ENCODE measurements at places on chromosomes 7 and 10.

GRCh38 chr7:128063088-128063487 lies 31.9 kb upstream of the LRRC4 start:
- DNase-seq, result no peak

DNA sequence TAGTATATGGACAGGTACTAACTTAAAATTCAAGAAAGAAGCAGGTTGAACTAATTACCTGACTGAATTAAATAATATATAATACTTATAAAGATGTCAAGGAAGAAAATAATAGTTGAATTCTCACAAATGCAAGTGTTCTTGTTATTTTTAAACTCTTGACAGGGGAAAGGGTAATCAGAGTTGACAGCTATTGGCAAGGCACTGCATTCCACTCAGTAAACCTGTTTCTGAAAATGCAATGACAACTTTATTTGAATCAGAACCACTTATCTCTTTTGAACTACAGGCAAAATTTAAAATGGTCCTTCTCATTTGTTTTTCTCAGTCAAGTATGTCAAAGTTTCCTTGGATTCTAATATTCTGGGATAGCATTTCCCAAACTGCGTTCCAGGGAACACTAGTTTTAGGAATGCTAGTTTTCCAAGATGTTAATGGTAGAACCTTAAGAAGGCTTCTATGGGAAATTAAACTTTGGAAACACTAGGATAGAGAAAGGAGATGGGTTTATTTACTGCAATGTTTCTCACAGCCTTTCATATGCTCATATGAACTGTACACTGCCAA lies 103.7 kb upstream of the LRRN3 start:
- DNase-seq, result no peak

- DNase-seq, result no peak
Measured at GRCh38 chr7:154735766-154736165, 267.2 kb downstream of the PAXIP1 start.

DNA sequence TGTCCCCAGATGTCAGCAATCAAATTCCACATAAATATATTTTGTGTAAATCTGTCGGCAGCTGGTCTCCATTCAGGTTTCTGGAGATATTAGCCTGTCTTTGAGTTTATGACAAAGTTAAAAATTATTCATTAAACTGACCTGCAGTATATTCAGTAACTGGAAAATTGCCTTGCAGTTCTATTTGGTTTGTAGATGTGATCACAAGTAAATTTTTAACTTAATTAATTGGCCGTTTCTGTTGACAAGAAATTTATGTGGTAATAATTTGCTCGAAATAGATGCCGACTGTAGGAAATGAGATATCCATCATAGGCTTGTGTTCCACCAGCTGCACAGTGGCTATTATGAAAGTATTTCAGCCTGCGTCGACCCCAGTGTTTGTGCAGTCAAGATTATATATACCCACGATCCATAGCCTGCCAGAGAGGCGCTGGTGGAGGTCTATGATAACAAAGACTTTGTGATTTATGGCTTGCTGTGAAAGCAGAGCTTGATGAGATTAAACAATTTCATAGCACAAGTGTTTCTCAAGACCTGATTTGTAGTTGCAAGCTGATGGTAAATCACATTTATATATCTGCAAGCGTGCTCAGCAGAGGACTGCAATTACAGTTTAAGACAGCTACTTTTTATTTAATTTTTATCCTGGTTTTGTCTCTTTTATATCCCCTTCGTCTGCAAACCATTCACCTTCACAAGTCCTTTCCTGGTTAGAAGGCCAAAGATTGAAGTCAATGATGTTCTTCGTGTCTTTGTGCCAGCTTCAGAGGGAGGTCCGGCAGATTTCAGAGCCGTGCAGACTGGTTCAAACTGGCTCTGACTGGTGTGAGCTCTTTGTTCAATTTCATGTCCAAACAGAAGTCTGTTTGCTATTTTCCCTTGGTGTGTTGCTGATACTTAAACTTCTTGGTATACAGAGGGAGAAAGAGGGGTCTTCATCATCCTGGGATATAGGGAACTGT lies 850.9 kb downstream of the LRMDA start:
- peak; percentile 58 for DNase-seq

GRCh38 chr10:63204667-63205391 lies 71.7 kb downstream of the NRBF2 start:
- no peak for DNase-seq

- no peak for DNase-seq
Measured at GRCh38 chr7:133484086-133484485, 231.2 kb downstream of the EXOC4 start.

- DNase-seq, result peak; percentile 80
Measured at GRCh38 chr10:125137601-125138438, 22.5 kb downstream of the CTBP2 start.

DNA sequence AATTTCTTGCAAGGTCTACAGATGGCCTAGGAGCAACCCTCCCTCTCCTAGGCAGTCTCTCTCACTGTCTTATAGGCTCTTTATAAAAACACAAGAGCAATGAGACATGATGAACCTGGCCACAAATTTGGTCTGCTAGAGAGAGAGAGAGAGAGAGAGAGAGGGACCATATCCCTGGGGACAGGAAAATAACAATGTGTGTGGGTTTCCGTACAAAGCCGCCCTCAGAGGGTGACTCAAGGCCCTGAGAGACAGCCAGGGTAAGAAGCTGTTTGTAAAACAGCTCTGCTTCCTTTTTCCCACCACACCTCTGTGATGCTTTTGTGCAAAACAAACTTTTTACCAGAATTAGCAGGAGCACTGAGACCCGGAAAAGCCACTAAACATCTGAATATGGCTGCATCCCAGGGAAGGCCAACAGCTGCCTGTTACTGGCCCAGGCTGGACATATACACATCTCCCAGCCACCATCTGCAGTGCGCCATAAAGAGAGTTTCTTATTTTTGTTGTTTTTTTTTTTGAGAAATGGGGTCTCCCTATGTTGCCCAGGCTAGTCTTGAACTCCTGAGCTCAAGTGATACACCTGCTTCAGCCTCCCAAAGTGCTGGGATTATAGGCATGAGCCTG lies 18.4 kb downstream of the GIMAP5 start:
- DNase-seq, result no peak

DNA sequence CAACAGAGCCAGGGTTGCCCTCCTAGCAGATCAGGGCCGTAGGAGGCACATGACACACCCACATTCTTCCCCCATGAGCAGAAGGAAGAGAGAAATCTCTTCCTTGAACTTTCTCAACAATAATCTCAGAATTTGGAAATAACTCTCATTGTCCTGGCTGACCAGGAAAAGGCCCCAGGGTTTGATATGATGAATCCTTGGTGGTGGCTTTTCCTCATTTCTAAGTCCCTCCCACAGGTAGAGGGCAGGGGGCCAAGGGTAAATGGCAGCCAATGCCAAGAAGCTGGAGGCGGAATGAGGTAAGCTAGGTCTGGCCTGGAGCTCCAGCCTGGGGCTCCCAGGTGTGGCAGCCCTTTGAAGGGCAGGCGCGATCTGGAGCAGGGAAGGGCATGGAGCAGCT lies 67.8 kb downstream of the GRB10 start:
- DNase-seq, result no peak

GRCh38 chr7:24884401-24884800 lies 95.6 kb downstream of the OSBPL3 start:
- peak; percentile 79 for DNase-seq

DNA sequence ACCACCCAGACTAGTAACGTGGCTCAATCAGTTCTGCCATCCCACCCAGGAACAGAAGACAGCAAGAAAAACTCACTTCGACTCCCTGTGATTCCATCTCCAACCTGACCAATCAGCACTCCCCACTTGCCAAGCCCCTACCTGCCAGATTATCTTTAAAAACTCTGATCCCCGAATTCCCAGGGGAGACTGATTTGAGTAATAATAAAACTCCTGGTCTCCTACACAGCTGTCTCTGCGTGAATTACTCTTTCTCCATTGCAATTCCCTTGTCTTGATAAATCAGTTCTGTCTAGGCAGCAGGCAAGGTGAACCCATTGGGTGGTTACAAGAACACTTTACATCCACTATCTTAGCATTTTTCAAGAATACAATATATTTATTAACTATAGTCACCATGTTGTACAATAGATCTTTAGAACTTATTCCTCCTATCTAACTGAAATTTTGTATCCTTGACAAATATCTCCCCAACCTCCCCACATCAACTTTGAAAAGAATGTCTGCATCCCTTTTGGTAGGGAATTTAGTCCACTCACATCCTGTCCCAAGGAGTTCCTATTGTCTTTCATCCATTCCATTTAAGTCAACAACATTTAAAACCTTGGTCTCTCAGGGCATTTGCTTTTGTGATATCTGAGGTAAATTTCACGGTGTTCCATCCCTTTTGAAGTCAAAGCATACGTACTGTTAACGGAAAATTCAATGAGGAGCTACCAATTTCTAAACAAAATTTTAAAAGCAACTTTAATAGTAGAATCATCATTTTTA lies 163.7 kb downstream of the MACC1 start:
- no peak for DNase-seq

DNA sequence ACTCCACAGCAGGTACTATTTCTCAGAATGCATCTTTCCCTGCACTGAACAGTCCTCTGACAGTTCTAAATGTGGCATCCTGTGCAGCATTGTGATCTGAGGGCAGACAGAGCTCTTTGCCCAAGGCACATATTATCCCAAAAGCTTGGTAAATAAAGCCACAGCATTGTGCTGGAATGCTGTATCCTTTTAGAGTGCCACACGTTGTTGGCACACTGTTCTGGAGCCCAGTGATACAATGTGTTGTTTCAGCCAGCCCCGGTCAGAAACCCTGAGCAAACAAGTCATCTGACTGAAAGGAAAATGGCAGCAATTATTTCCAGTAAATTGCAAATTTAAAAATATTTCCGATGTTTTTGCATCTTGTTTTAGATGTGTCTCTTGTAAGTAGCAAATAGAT lies 45.4 kb downstream of the NAMPT start:
- DNase-seq, result no peak

DNA sequence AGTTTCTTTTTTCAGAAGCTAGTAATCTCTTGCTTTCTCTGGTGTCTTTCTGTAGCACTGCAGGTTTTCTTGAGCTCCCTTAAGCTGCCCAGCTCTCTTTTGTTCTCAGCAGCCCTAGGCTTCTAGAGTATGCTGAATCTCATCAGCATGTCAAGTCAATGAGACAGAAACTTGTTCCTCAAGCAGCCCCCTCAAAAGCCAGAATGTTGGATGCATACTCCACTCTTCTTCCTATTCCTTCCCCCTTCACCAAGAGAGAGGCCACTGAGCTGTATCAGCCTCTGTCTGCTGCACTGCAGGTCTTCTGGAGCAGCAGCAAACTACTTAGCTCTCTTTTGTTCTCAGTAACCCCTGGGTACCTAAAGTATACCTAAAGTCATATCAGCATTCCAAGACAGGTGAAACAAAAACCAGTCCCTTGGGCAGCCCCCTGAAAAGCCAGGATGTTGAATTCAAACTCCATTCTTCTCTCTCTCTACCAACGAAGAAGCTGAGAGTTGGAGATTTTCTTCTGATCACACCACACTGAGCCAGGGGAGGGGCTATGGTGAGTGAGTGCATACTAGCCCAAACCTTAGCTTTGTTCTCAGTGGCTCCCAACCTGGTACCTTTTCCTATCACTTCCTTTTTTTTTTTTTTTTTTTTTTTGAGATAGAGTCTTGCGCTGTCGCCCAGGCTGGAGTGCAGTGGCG lies 73.3 kb upstream of the WAC start:
- DNase-seq, result no peak

GRCh38 chr7:148395990-148396716 lies 194.4 kb upstream of the C7orf33 start:
- DNase-seq, result no peak

- no peak for DNase-seq
Measured at GRCh38 chr10:117596706-117597105, 54.2 kb downstream of the EMX2 start.

- DNase-seq, result no peak
Measured at GRCh38 chr7:126489874-126490273, 762.9 kb downstream of the GRM8 start.

- no peak for DNase-seq
Measured at GRCh38 chr10:34449836-34450235, 365.3 kb downstream of the PARD3 start.

DNA sequence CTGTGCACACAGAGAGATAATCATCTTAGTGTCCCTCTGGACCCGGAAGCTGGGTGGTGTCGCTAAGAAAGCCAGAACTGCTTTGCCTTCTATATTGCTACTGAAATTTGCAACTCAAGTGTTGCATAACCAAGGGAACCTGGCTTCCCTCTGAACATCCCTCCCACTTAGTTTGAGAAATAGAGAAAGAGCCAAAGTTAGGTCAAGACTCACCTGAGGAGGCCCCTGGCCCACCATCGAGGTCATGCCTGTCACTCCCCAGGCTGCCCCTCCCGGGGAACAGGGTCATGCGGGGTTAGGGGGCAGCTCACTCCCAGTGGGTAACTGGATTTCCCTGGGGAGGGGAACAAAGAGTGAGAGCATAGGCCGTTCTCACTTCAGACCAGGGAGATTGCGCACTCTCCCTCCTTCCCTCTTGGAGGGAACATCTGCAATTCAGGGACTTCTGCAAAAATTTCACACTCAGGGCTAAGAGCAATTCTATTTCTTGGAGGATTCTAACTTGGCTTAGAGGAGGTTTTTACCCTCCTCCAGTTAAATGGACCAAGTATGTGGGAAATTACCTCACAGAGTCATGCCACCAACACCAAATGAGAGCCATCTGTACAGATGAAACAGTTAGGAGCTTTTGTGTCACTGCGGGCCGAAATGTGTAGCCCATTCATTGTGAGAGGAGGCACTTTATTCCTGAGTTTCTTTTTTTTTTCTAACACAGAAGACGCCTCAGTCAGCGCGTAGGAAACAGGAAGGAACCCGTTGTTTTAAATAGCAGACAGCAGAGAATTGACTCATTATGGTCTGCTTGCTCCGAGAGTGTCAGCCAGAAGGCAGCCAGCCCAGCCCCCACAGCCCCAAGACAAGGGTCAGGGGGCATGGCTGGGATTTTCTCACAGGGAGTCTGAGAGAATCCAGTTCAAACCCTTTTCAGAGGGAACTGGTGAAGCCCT lies 221.3 kb downstream of the ARHGAP12 start:
- no peak for DNase-seq

DNA sequence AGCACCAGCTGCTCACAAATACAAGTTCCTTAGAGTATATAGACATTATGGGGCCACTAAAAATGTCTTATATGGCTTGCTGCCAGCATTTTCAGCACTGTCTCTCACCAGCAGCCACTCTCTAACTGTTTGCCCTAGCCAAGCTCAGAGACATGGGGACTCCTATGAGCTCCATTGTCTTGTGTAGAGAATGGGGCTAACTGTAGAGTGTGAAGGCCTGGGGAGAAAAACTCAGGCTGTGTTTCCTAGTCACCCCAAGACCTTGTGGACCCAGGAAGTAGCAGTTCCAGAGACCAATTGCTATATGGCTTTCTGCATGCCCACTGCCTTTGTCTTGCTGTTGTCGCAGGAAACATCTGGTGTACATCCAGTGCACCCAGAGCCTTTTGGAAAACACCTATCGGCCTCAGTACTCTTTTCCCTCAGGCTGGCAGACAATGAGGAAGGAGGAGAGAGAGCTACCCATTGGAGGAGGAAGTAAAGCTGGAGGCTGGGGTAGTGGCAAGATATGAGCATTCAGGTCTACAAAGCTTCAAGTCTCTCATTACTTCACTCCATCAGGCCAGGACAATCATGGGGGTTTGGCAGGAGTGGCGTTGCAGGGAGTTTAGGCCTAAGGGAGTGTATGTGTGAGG lies 28.4 kb downstream of the ENTPD1 start:
- no peak for DNase-seq
